T-helper 17 cell (primary cell): ENCODE measurements at places on chromosomes 1 and 21. TPM values are rescaled to one million over a fixed set of nuclear protein-coding genes. Genes with fewer than 3 reads are reported as not detected.

KRTAP19-3 gene
- total RNA-seq = not detected

USH2A gene
- not detected for total RNA-seq

- no peak for DNase-seq
Measured at GRCh38 chr1:51255331-51255730, 19.3 kb downstream of the RNF11 start.

DNA sequence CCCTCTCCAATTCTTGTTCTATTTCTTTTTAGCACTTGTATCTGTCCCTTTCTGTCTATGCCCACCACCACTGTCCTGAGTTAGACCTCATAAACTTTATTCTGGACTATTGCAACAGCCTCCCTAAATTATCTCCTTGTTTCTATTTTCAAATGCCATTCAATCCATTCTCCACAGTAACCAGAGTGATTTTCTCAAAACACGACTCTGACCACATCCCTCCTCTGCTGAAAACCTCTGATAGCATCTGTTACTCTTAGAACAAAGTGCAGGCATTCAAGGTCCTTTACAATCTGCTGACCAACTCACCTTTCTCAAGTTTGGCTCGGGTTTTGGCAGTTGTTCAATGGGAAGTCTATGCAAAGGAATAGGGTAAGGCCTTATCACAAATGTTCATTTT, 22.8 kb upstream of the GPX7 start:
- DNase-seq = no peak

DNA sequence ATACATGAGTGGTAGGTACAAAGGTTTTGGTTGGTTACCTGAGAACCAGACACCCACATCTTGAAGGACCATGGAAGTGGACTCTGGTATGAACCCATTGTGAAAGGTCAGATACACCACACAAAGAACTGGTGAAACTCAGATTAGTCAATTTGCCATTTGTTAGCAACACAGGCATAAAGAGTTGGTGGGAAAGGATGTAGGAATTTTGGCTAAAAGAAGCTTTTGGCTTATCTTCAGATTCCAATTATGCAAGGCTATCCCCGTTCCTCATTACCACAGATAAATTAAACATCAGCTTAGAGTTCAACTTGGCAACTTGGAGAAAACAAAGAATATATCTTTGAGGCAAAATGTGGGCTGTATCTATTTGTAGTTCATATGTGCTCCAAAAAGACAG, 87.0 kb upstream of the IRF2BP2 start:
- DNase-seq = no peak

DNA sequence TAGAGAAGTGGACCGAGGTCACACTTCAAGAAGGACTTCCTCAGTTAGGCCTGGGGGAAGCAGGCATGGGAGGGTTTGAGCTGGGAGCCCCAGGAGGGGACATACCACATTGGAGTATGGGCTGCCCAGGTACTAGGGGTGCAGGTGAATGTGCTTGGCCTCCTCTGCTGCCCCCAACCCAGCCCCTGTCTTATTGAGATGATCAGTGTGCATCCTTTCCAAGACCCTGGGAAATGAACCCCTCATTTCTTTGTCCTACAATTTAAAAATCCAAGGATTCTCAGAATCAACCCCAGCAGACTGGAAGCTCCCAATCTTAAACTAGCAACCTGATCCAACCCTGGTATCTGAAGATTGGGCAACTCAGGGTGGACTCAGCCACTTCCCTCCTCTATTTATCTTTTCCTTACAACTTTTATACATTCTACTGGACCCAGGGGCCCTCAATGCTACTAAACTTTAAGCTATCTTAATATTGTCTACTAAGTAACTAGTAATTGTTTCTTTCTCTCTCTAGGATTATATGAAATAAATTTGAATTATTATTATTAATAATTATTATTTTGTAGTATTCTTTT, 9.1 kb downstream of the MEX3A start:
- DNase-seq = no peak

GRCh38 chr1:44019466-44019948, 11.8 kb downstream of the SLC6A9 start:
- DNase-seq = no peak

DNA sequence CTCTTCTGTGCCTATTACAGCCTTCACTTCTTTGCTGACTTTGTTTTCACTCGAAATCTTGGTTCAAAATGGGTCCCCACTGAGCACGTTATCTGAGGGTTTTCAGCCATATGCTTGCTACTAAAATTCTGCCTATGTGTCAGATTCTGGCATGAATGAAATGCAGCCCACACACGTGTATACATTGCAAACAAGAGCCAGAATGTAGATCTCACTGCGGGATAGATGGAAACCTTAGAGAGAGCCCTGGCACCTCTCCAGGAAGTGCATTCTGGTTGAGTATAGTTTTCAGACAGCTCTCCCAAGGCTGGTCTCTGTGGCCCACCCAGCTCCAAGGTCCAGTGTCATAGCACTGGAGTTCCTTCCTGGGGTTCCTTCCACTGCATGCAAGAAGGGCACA, 234.7 kb upstream of the GJB5 start:
- DNase-seq = no peak

DNA sequence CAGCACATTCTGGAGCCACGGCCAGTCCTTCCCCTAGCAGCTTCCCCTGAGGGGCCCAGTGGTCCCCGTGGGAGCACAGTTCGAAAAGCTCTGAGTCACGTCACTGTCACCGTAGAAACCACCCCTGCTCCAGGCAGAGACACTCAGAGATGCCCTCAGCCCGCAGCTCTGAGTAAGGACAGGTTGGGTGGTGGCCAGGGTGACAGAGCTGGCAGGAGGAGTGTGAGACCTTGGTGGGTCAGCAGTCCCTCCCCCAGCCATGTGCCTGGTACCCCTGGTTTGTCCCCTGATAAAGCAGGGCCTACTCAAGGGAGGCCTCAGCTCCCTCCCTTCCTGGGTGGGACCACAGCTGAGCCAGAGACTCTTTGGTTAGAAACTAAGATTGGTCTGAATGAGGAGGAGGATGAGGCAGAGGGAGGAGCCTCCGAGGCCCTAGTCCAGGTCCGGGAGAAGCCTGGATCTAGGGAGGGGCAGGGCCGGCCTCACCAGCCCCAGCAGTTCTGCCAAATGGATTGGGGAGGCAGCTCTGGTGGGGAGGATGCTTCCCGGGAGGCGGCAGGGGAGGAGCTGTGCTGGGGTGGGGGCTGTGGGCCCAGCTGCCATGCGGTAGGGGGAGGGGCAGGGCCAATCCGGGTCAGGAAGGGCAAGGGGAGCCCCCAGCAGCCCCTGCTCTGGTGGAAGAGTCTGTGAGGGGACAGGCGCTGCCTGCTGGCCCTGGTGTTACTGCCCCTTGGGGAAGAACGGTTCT, 55.2 kb downstream of the SLC9A1 start:
- no peak for DNase-seq

DNA sequence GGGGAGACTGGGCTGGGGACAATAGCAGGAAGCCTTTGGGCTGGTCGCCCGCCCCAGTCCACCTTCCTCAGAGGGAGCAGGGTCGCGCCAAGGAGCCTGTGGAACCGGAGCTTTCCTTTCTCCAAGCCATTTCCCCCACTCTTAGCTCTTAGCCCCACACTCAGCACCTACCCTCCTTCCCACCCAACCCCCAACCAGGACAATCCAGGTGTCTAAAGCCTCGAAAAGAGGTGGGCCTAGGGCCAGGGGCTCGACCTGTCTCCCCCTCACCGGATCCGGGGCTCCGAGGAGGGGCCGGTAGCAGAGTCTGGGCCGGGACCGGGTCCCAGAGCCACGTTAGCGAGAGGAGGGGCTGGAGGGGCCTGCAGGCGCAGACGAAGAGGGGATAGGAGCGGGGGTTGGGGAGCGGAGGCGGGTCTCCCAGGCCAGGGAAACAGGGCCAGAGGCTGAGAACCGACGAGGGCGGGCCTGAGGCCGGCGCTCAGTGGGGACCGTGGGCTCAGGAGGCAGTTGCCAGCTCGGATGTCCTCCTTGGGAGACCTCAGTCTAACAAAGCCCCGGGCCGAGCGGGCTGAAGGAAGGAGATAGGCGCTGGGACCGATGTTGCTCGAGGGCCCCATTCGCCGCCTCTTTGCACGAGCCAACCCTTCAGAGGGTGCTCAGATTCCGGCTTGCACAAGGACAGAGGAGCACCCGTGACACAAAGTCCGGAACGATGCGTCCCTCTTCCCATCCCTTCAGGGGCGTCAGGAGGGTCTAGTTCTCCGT, 943 bp downstream of the SEMA6C start:
- no peak for DNase-seq

GRCh38 chr1:202627841-202628565, 82.3 kb downstream of the SYT2 start:
- DNase-seq = no peak
